NCI-H1092 treated with DMSO at 0.1 percent for 48 hours (cell line): ENCODE measurements at places on chromosomes 13 and 19.

DNA sequence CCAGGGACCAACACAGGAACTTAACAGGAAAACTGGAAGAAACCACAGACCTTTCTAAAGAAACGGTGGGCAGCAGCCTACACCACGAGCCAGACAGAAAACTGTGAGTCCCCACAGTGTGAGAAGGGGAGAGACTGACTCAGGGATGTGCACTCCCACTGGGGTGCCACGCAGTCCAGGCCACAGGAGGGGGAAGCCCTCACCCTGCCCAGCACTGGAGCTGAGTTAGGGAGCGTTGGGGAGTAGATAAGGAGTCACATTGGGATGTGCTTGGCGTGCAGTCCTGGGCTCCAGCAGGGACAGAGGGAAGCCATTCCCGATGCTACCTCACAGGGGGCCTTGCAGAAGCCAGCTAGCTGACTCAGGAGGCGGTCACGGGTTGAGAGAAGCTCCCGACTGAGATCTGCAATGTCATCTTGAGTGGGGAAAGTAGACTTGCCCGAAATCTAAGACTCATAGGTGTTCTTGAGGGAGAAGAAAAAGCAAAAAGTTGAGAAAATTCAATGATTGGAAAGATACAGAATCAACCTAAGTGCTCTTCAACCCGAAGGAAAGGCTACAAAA, 17.3 kb downstream of the SIGLEC8 start:
- DNase-seq, result no peak

- DNase-seq, result no peak
Observed at GRCh38 chr19:47901370-47901769, 15.3 kb upstream of the SULT2A1 start.

GRCh38 chr19:10766671-10767201, 48.9 kb downstream of the DNM2 start:
- peak; percentile 88 for DNase-seq

- no peak for DNase-seq
Observed at GRCh38 chr19:810883-811489, 10.8 kb downstream of the PLPPR3 start.

- no peak for DNase-seq
Observed at GRCh38 chr13:74675182-74675581, 541.0 kb upstream of the KLF12 start.

GRCh38 chr13:32902874-32903273, 113.3 kb upstream of the KL start:
- no peak for DNase-seq

- DNase-seq, result no peak
Observed at GRCh38 chr13:97188207-97188606, 33.9 kb upstream of the MBNL2 start.

DNA sequence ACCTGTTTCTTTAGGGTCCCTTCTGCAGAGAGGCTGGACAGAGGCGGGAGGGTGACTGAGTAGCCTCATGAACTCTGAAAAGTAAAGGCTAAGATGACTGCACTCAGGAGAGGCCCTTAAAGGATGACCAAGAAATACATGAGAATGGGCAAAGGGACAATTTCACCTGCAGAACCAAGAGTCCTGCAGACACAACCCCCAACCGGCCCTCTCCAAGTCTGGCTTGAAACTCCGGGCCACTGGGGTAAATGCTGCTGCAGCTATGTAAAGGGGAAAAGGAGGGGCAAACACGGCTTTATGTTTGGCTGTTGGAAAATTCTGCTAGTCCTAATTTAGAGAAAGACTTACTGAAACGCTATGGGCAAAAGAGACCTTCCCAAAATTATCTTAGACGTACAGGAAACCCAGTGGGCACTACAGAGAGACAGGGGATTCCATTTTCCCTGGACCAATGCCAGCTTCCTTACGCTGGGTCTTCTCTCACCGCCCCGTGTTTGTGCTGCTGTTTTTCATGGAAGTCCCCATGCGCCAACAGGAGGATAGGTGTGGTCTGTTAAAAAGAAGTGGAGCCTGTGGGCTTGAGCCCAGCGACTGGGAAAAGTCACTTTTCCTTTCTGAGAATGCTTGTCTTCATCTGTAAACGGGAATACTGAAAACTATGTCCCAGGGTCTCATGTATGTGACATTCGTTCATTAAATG, 10.6 kb downstream of the COL4A2 start:
- no peak for DNase-seq

- DNase-seq, result no peak
Observed at GRCh38 chr19:21158523-21159135, 16.8 kb downstream of the ZNF431 start.

GRCh38 chr13:37068962-37069361, 9.5 kb upstream of the SUPT20H start:
- DNase-seq, result no peak

- peak; percentile 13 for DNase-seq
Observed at GRCh38 chr19:38543807-38544568, 73.8 kb downstream of the MAP4K1 start.

GRCh38 chr19:18029617-18030338, 21.8 kb downstream of the ARRDC2 start:
- DNase-seq, result peak; percentile 81

GRCh38 chr13:101945435-101945834, 456.4 kb downstream of the FGF14 start:
- no peak for DNase-seq

DNA sequence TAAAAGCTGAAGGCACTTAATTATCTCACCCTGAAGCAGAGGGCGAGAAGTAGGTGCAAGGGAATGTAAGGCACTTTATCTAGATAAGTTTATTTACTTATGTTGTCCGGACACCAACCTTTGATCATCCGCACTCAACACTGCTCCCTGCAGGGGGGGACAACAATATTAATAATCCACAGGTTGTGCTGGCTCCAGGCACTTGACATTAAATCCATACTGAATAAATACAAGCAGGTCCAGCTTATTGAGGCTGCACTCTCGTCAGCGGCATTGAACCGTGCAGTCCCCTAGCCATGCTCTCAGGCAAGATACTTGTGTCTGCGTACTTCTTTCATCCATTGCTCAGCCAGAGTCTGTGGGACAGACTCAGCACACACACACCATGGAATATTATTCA, 374.5 kb upstream of the NBEA start:
- DNase-seq, result no peak

DNA sequence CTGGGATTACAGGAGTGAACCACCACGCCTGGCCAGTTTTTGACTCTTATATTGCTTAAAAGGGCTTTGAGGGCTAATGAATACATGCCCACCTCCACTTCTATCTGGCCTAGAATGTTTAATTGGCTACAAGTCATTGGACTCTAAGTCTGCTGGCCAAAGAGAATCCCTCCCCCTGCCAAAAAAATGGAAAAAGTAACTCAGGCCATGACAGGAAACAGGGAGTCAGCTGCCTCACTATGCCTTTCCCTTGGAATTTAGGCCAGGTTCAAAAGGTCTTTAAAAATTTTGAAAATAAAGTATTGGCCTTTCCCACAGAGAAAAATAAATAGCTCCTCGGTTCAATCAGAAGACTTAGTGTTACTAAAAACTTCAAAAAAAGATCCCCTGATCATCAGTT, 34.9 kb upstream of the KPNA3 start:
- DNase-seq, result no peak

- no peak for DNase-seq
Observed at GRCh38 chr13:93915269-93915809, 564.1 kb downstream of the DCT start.

GRCh38 chr13:98473135-98473787, 103.6 kb downstream of the STK24 start:
- no peak for DNase-seq

DNA sequence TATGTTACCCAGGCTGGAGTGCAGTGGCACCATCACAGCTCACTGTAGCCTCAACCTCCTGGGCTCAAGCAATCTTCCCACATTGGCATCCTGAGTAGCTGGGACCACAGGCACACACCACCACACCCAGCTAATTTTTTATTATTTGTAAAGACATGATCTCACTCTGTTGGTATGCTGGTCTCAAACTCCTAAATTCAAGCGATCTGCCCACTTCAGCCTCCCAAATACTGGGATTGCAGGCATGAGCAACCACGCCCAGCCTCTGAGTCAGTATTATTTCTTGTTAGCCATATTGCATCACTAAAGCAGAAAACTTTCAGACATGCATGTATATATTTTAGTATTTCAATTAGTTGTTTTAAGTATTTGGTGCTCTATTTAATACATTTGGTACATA, 376.4 kb downstream of the GPC6 start:
- no peak for DNase-seq

DNA sequence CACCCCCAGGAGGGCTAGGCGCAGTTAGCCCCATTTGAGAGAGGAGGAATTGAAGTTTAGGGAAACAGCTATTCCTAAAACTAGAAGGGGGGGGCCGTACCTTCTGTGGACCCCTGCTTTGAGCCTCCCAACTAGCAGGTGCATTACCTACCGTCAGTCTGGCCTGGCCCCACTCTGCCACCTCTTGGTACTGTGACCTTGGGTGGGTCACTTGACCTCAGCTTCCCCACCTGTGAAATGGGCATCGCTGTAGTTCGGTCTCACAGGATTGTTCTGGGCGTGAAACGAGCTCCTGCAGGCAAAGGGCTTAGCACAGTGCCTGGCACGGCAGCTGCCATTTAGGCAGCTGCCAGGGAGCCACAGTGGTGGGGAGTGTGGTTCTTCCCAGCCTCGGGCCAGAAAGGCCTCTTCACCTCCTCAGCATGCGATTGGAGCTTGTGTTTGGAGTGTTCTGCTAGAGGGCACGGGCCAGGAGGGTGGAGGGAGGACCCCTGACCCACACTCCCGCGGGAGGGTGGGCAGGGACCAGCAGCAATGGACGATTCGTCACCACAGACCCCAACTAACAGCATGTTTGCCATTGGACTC, 32.0 kb downstream of the CAPN12 start:
- no peak for DNase-seq

- no peak for DNase-seq
Observed at GRCh38 chr13:40801255-40802217, 12.1 kb downstream of the SLC25A15 start.

- DNase-seq, result no peak
Observed at GRCh38 chr19:38298821-38299680, 5.0 kb upstream of the C19orf33 start.

GRCh38 chr13:75091718-75092117, 390.3 kb downstream of the TBC1D4 start:
- DNase-seq, result no peak

- DNase-seq, result no peak
Observed at GRCh38 chr13:26508885-26509284, 48.6 kb upstream of the WASF3 start.

DNA sequence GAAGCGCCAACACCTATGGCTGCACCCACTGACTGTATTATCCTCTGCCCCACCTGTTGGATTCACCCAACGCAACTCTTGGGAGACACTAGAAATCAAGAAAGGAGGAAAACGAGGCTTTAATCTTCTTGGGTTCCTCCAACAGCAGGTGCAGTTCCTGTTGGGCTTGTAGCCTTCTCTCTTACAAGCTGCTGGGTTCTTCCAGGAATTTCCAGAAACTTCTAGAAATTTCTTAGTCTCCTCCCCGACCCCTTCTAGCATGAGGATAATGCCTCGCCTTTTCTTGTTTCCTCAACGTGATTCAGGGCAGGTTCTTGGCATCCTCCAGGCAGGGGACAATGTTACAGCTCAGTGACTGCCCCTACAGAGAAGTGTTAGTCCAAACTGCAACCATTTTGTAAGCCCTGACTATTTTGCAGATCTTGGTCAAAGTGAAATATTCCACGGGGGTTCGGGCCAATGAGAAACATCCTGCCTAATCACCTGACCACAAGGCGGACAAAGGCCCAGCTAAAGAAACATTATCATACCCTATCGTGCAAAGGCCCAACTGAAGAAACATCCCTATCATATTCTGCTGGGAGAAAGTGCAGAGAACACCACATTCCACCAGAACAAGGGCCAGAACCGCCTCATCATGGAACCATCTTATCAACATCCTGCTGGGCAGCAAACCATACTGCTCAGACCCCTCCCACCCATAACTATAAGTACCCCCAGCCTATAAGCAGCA, 614 bp upstream of the PNMA8A start:
- DNase-seq, result no peak

GRCh38 chr13:98942997-98943396, 34.9 kb downstream of the DOCK9 start:
- no peak for DNase-seq

GRCh38 chr13:59208405-59209195, 955.1 kb downstream of the DIAPH3 start:
- DNase-seq, result no peak

GRCh38 chr19:30521937-30522336, 149.8 kb downstream of the ZNF536 start:
- no peak for DNase-seq

DNA sequence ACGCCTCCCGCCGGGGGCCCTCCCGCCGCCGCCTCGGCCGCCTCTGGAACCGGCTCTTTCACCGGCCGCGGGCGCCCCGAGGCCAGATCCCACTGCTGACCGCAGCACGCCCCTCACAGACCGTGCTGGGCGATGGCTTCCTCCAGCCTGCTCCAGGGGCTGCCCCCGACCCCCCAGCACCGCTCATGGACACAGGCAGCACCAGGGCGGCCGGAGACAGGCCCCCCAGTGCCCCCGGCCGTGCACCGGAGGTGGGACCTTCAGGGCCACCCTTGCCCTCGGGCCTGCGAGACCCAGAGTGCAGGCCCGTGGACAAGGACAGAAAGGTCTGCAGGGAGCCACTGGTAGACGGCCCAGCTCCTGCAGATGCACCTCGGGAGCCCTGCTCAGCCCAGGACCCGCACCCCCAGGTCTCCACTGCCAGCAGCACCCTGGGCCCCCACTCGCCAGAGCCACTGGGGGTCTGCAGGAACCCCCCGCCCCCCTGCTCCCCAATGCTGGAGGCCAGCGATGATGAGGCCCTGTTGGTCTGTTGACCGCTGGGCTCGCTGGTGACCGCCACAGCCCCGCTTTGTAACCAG, 13.0 kb downstream of the LRP3 start:
- no peak for DNase-seq

GRCh38 chr19:42363614-42364346, 26.3 kb downstream of the CNFN start:
- DNase-seq, result no peak

DNA sequence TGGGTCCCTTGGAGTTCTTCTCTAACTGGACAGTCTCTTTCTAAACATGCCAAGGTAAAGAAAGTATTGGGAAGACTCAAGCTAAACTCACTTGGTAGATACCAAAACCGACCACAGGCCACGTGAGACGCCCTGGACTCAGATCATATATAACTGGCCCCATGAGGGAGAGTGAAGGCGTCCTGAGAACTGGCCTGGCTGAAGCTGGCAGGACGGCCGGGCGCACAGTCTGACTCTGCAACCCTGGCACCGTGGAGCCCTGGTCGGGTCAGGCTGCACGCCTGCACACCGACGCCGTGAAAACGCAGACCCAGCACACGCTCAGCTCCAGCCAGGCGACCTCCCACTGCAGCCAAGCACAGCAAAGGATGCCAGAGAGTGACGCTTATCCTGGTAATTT, 122.5 kb upstream of the SPACA7 start:
- DNase-seq, result no peak
